HCT116 (cell line): ENCODE measurements at places on chromosomes 4 and X. TPM values are rescaled to one million over a fixed set of nuclear protein-coding genes. Genes with fewer than 3 reads are reported as not detected.

DNA sequence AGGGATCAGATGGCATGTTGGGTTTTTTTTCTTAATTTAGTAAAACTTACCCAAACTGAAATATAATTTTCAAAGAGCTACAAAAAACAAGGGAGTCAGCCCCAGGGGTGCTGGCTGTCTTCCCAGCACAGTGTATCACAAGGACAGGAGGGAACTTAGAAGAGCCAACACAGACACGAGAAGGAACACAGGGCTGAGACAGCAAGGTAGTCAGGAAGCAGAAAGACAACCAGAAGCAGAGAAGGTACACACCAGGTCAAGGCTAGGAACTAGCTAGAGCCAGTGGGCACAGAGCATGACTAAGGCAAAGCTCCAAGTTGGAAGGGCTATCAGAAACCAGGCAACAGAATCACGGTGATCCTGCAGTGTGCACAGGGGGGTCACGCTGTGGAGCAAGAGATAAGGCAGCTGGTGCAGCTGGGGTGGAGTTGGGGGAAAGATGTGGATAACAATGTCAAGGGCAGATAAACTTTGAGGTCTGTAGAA is 168.7 kb downstream of the NR3C2 start:
- no peaks in the 10 kb centered on the region for H3K4me1 ChIP-seq
- H3K4me3 ChIP-seq, result no peak overlapping the region
- no peak overlapping the region for H3K27ac ChIP-seq
- no peaks in the 10 kb centered on the region for H3K27me3 ChIP-seq
- no peak for DNase-seq

- no peak for DNase-seq
- H3K36me3 ChIP-seq, result no peaks in the 10 kb centered on the region
- no peaks in the 10 kb centered on the region for H3K27me3 ChIP-seq
- no peak overlapping the region for H3K4me3 ChIP-seq
Measured at GRCh38 chrX:130176354-130176776, 4.6 kb downstream of the RAB33A start.

DNA sequence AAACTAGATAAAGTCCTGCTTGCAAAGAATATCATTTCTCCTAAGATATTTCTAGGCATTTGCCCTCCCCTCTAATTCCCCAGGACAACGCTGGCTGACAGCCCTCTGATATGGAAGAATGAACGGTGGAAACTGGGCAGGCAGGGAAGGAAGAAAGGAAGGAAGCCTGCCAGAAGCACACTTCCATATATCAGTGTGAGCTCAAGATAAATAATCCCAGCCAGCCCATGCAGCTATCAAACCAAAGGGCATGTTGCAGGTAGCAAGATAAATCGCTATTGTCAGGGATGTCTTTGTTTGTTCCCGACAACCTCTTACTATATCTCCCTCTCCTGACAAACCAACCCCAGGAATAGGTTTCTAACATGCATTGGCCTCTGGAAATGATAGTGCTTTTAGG is 412.8 kb downstream of the HNRNPD start:
- no peak for DNase-seq
- no peaks in the 10 kb centered on the region for H3K4me1 ChIP-seq
- no peaks in the 10 kb centered on the region for H3K36me3 ChIP-seq
- 0 out of 2 replicates have a peak, but pooled peaks cover 4% of the 10 kb centered on the region for H3K27me3 ChIP-seq
- no peak overlapping the region for H3K27ac ChIP-seq
- no peak overlapping the region for H3K4me3 ChIP-seq

GRCh38 chr4:59938166-59938565 is 1262.0 kb upstream of the ADGRL3 start:
- H3K36me3 ChIP-seq, result no peaks in the 10 kb centered on the region
- H3K27ac ChIP-seq, result no peak overlapping the region
- DNase-seq, result no peak
- no peak overlapping the region for H3K4me3 ChIP-seq
- H3K4me1 ChIP-seq, result no peaks in the 10 kb centered on the region

Gene CT47B1
- total RNA-seq, result not detected

Gene WNK3
- total RNA-seq, result 0.05 TPM

Gene MAPK10
- 0.52 TPM for total RNA-seq

Gene PALLD
- 166 TPM for total RNA-seq
